CD4-positive, alpha-beta memory T cell (primary cell): ENCODE measurements at places on chromosomes 4 and X. TPM values are rescaled to one million over a fixed set of nuclear protein-coding genes. Genes with fewer than 3 reads are reported as not detected.

Gene CENPVL1
- total RNA-seq, result not detected

Gene SH3RF1
- total RNA-seq, result 0.15 TPM

Gene PLK4
- 2.6 TPM for total RNA-seq

Gene HPGD
- total RNA-seq, result 2.4 TPM

Gene DSPP
- total RNA-seq, result not detected

Gene CT45A1
- total RNA-seq, result not detected

Gene SNX25
- total RNA-seq, result 24.5 TPM

Gene MCUB
- 142 TPM for total RNA-seq

Gene TIGD2
- total RNA-seq, result 6.7 TPM

Gene MAGEB1
- not detected for total RNA-seq

Gene TCEAL8
- total RNA-seq, result 33.9 TPM

Gene ETDB
- not detected for total RNA-seq

Gene RPL36A
- 428 TPM for total RNA-seq

Gene MAGED4
- 17.1 TPM for total RNA-seq

Gene SOX3
- not detected for total RNA-seq

Gene MTTP
- 0.67 TPM for total RNA-seq

Gene CLTRN
- total RNA-seq, result not detected

Gene DCAF12L2
- total RNA-seq, result not detected

Gene PDHA1
- total RNA-seq, result 124 TPM

Gene IL15
- 6.1 TPM for total RNA-seq

Gene VSIG4
- 1.0 TPM for total RNA-seq

Gene GAGE2A
- total RNA-seq, result not detected

Gene CT45A3
- not detected for total RNA-seq

Gene MAGEA10
- not detected for total RNA-seq

Gene TCEAL2
- total RNA-seq, result 1.9 TPM

Gene MAOB
- total RNA-seq, result not detected

Gene ATP2B3
- not detected for total RNA-seq

Gene SPACA5
- total RNA-seq, result not detected

Gene CLIC2
- total RNA-seq, result 0.81 TPM

Gene IL2
- total RNA-seq, result 2.0 TPM

Gene IGBP1
- total RNA-seq, result 60.8 TPM

Gene ZFP92
- total RNA-seq, result 0.55 TPM

Gene ITGB1BP2
- total RNA-seq, result 3.5 TPM

Gene SERPINA7
- not detected for total RNA-seq

Gene GUCY1A1
- total RNA-seq, result not detected

Gene HSFX4
- not detected for total RNA-seq

Gene PDCL2
- not detected for total RNA-seq

Gene SUPT20HL2
- total RNA-seq, result not detected

Gene APBB2
- 0.50 TPM for total RNA-seq

Gene FAM9B
- total RNA-seq, result not detected
